ENCODE measurements at places on chromosomes 7 and 10.
A peak's percentile ranks its signal among the peaks of the same experiment; 100 is the strongest.

DNA sequence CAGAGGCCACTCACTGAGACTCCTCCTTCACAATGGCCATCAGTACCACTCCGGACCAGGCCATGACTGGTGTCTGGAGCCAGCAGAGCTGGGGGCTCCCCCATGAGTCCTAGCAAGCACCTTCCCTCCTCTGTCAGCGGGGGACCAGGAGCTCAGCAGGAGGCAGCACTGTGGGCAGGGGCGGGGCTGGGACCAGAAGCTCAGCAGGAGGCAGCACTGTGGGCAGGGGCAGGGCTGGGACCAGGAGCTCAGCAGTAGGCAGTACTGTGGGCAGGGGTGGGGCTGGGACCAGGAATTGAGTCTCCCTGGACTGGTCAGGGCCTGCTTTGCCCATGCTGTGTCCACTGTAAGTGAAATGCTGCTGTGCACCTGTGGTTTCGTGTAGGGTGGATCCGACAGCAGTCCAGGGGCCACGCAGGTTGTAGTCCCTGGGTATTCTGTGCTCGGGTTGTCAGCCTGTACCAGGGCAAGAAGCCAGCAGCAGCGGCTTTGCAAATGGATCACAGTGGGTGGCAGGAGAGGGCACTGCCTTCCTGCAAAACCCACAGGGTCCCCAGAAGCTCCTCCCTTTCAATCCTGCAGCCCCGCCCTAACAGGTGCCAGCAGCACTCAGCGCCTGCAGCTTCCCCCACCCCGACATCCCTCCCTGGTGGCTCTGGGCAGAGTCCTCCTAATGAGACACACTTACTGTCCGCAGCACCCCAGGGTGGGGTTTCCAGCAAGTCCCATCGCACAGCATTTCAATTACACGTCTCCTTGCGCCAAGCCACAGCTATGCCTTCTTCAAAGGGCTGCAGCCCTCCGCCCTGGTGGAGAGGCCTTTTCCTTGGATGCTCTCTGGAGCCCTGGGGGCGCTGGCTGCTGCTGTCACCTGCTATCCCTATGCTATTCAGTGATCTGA lies 220.5 kb downstream of the TCERG1L start:
- DNase-seq: no peak

- no peak for DNase-seq
Measured at GRCh38 chr10:105949721-105950120, 1214.8 kb downstream of the SORCS1 start.

GRCh38 chr7:2106924-2107323 lies 125.8 kb downstream of the MAD1L1 start:
- DNase-seq: no peak

DNA sequence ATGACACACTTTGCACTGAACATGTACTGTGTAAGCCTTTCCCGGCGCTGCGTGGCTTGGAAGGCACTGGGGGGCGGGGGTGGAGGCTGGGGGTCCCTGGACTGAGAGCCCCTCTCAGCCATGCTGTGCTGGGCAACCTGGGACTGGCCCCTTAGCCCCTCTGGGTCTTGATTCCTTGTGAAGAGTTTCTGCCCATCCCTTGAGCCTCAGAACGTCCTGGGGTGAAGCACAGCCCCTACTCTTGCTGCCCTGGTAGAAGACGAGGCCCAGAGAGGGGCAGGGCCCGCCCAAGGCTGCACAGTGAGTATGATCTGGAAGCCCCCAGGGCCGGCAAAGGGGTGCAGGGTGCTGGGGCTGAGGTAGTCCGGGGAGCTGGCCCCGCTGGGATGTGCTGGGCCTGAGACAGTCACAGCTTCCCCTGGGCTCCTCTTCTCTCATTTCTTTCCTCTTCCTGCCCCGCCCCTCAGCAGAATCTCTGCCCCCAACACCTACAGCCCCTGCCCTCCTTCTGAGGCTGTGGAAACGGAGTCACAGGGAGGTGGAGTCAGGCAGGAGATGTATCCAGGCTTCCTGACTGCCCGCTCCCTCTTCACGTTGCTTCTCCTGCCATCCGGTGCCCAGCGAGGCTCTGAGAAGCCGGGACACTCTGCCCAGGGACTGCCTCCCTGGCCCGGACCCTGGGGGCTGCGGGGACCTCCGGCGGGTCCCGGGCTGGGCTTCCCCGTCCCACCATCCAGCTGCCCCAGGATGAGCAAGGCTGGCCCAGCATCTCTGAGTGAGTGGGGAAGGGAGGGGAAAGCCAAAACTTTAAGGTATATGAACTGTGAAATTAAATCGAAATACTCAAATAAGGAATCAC lies 60.5 kb downstream of the UNCX start:
- no peak for DNase-seq

GRCh38 chr7:85178531-85179298 lies 8.1 kb downstream of the SEMA3D start:
- DNase-seq: no peak

- no peak for DNase-seq
Measured at GRCh38 chr7:51351661-51352060, 35.1 kb upstream of the COBL start.

- DNase-seq: peak; percentile 88
Measured at GRCh38 chr7:25894902-25895791, 256.9 kb upstream of the NFE2L3 start.

GRCh38 chr10:27150261-27150660 lies 3.9 kb downstream of the YME1L1 start:
- DNase-seq: no peak
